ENCODE measurements at places on chromosomes 3 and 15. TPM values are rescaled to one million over a fixed set of nuclear protein-coding genes. Genes with fewer than 3 reads are reported as not detected.

- no peak for DNase-seq
These were observed 55.8 kb downstream of the SLC41A3 start for GRCh38 chr3:126028096-126028495.

DNA sequence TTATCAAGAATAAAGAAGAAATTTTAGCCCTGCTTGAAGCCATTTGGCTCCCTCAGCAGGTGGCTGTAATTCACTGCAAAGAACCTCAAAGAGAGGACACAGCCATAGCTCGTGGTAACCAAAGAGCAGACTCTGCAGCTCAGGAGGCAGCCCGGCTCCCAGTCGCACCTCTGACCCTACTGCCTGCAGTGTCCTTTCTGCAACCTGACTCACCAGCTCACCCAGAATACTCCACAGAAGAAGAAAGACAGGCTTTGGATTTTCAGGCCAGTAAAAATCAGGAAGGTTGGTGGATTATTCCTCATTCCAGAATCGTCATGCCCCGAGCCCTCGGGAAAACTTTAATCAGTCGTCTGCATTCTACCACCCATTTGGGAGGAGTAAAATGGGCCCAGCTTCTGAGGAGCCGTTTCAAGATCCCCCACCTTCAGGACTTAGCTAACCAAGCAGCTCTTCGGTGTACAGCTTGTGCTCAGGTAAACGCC, 38.6 kb downstream of the ZBTB11 start:
- DNase-seq = peak; percentile 10

DNA sequence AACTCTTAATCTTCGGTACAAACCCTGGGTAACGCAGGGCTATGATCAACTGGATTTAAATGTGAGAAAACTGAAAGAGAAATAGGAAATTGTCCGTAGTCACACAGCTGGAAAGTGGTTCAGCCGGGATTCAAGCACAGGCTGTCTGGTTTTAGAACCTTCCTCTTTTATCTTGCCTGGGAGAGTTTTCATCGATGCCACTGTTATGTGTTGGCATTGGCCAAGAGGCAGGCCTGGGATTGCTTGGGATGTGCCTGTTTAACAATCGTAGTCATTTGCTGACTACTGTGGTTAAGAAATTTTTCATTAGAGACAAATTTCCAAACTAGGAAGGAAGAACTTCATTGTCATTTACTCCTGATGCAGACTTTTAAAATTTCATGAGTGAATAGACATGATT, 4.3 kb downstream of the MCTP2 start:
- no peak for DNase-seq

DNA sequence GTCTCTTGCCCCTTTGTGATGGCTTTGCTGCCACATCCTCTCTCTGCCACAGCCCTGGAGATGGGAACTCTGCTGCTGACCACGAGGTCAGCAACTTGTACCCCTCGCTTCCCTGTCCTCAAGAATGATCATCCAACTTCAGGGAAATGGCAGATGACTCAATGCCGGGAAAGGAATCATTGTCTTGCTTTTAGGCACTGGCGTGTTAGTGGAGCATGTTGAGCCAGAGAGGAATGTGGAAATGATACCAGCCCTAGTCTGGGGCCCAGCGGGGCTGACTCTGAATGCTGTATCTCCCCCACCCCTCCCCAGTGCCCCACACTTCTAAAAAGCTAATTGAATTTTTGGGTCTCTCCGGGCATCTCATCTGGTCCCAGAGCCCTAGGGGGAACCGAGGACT, 184.9 kb upstream of the BHLHE40 start:
- DNase-seq = no peak

Gene SUCNR1
- not detected for total RNA-seq

Gene SAXO2
- 1.1 TPM for total RNA-seq

GRCh38 chr3:195580744-195581443, 2.8 kb downstream of the APOD start:
- no peak for DNase-seq

Gene CPN2
- total RNA-seq = 0.21 TPM

- no peak for DNase-seq
These were observed 258.7 kb downstream of the SLCO3A1 start for GRCh38 chr15:92112180-92112579.

DNA sequence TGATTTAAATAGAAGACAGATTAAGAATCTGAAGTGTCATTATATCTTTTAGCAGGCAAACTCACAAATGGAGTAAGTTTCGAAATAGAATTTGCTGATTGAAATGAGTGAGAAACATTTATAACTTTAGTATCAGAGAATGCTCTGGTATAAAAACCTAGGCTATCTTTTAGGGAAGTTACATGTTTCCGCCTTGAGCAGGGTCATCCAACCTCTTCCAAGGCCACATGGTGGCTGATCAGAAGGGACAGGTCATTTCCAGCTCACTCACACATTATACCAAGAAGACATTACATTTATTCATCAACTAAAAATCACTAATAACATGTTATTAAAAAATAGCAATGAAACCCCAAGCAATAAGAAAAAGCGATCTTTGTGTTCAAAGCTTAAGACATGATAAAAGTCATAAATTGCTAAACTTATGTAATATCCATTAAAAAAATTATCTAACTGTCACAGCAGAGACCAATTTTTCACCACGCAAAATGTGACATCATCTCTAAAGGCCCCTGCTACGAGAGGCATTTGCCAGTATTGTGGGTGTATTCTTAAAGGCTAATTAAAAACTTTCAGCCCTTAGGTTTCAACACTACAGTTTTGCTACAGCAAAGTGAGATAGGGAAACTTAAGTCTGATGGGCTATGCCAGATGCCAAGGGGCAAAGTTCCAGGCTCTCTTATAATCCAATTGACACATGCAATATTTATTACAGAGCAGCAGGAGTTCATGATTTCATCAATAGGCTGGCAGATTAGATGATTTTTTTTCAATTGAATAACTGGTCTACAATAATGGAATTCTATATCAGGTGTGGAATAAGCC, 240.4 kb upstream of the TBL1XR1 start:
- DNase-seq = no peak

Gene ROPN1
- total RNA-seq = not detected

Measured in H7 (cell line).